HL-60 (cell line): ENCODE measurements at places on chromosomes 5 and 9.

GRCh38 chr9:125701351-125701750, 5.7 kb downstream of the MAPKAP1 start:
- no peak for DNase-seq

- no peak for DNase-seq
These were observed 7.1 kb downstream of the FPGS start for GRCh38 chr9:127809540-127810377.

- no peak for DNase-seq
These were observed 32.3 kb downstream of the TMEM174 start for GRCh38 chr5:73205305-73205704.

GRCh38 chr9:97367729-97368128, 44.2 kb upstream of the TDRD7 start:
- DNase-seq, result no peak

DNA sequence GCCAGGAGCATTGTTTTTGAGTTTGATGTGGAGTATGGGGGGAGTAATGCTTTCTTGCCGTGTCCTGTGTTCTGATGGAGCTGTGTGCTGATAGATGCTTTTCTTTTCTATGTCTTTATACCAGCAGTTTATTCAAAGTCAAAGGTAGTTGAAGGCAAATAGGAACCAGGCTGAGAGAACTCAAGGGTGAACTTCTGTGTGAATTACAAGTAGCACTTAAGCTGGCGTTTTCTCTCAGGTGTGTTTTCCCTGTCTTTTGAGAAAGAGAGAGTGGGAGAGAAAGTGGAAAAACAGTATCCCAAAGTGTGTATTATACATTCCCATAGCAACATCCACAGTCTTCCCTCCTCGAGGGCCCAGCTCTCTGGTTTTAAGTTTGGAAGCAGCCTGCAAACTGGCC, 1.5 kb downstream of the TNFAIP8 start:
- no peak for DNase-seq

DNA sequence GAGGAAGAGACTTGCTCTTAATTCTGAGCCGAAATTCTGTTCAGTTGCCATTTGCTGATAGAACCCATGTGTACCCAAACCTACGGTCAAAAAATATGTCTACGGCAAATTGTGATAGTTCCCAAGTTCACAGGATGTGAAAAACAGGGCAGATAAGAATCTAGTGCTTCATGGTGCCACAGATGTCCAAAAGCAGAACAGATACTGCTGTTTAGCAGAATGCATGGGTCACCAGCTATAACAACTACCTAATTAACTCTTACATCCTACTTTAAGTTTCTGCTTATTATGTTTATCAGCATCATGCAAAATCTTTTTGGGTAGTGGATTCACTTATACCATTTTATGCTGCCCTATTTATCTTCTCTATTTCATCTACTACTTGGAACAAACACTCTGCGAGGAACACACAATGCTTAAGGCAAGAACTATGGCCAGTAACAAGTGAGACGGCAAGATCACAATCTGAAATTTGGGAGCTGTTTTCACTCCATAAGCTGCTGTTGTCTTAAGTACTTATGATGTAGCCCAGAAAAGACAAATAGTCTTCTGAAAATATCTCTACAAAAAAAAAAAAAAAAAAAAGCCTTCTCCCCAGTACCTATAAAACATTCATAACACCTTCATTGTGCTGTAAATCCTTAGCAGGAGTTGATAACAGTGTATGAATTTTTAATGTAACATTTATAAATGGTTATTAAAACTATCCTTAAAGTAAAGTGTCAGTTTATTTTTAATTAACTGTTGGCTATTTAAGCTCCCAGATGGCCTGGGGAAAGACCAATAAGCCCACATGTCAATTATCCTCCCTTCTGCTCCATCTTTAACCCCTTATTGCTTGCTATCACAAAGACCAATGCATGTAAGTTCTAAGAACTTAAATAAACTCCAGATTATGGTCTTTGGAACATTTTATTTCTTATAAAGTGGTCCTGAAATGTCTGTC, 232.3 kb downstream of the TLR4 start:
- no peak for DNase-seq

- DNase-seq, result no peak
These were observed 1043.0 kb upstream of the C9orf72 start for GRCh38 chr9:28616310-28616709.
